Endodermal cell (in vitro differentiated cells): ENCODE measurements at places on chromosomes 1 and 21.

GRCh38 chr1:26145041-26145959, 13.6 kb upstream of the FAM110D start:
- no peaks in the 10 kb centered on the region for H3K4me1 ChIP-seq
- no peak overlapping the region for H3K4me3 ChIP-seq
- no peaks in the 10 kb centered on the region for H3K36me3 ChIP-seq
- no peak overlapping the region for H3K27ac ChIP-seq
- H3K27me3 ChIP-seq: peaks cover 9% of the 10 kb centered on the region

- DNase-seq: no peak
- peaks cover 33% of the 10 kb centered on the region for H3K4me1 ChIP-seq
- no peaks in the 10 kb centered on the region for H3K27me3 ChIP-seq
These were observed 45.3 kb upstream of the TNR start for GRCh38 chr1:175788586-175789252.

DNA sequence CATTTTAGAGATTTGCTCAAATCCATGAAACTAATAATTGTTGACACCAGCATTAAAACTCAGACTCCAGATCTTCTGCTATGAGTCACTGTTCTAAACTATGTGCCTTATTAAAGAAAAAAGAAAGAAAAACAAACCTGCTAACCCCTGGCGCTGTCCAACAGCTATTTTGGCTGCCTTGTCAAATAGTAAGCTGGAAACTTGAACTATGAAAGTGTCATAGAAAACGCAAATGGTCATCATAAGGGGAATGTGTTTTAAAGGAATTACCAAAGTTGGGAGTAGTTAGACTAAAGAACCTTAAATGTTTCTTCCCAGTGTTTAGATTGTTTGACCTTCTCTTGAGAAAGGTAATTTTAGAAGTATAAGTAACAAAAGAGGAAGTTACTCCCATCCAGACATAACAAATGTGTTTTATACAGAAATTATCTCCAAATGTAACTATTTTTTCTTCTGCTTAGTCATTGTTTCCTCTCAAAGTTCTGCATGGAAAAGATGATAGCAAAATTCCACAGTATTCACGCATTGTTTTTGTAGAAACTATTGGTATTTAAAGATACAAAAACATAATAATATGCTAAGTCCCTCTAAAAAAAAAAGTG, 272.4 kb downstream of the TPR start:
- no peak for DNase-seq
- no peaks in the 10 kb centered on the region for H3K27me3 ChIP-seq
- H3K4me3 ChIP-seq: no peak overlapping the region
- H3K4me1 ChIP-seq: no peaks in the 10 kb centered on the region
- no peaks in the 10 kb centered on the region for H3K36me3 ChIP-seq

DNA sequence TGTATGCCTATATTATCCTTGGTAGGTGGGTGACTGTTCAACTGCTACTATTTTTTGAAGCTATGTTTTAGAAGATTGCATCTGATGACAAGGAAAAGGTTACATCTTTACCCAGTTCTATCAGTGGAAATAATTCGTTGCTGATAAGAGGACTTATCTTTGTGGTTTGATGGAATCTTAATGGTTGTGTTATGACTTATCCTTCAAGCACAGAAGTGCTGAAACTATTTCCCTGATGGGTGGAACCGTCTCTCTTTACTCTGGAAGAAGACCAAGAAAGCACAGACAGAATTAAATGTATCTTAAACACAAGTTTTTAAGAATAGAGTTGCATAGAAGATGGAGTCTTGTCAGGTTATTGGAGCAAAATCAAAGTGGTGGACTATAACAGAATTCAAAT, 437.7 kb upstream of the KAZN start:
- H3K27me3 ChIP-seq: peaks cover 22% of the 10 kb centered on the region
- no peak overlapping the region for H3K4me3 ChIP-seq
- H3K36me3 ChIP-seq: no peaks in the 10 kb centered on the region
- DNase-seq: no peak

GRCh38 chr1:156491151-156491949, 9.2 kb downstream of the MEF2D start:
- no peak overlapping the region for H3K4me3 ChIP-seq
- H3K36me3 ChIP-seq: no peaks in the 10 kb centered on the region
- H3K27ac ChIP-seq: no peak overlapping the region
- H3K4me1 ChIP-seq: peaks cover 16% of the 10 kb centered on the region
- no peaks in the 10 kb centered on the region for H3K27me3 ChIP-seq

DNA sequence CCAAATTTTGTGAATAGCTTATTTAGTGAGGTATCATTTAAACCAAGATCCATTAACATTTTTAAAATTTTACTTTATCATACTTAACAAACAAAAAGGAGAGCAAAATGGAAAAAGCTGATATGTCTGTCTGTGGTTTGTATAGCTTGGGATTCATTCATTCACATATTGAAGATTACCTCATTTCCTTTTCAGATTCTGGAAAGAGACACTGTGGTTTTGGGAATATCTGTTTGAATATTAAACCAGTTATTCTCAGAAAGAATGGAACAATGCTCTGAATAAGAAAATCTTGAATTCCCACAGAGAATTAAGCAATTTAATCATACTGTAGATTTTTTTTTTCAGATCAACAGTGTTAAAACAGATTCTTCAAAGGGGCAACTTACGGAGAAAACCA, 93.8 kb upstream of the PRDX6 start:
- H3K27ac ChIP-seq: no peak overlapping the region
- no peak overlapping the region for H3K4me3 ChIP-seq
- H3K27me3 ChIP-seq: no peaks in the 10 kb centered on the region
- H3K36me3 ChIP-seq: no peaks in the 10 kb centered on the region
- H3K4me1 ChIP-seq: peaks cover 6% of the 10 kb centered on the region
- DNase-seq: no peak

GRCh38 chr1:188194916-188195315, 1366.2 kb downstream of the PLA2G4A start:
- H3K4me1 ChIP-seq: peaks cover 2% of the 10 kb centered on the region
- H3K27me3 ChIP-seq: no peaks in the 10 kb centered on the region
- no peaks in the 10 kb centered on the region for H3K36me3 ChIP-seq
- no peak overlapping the region for H3K27ac ChIP-seq
- no peak overlapping the region for H3K4me3 ChIP-seq

- no peak for DNase-seq
- H3K4me3 ChIP-seq: no peak overlapping the region
- H3K27me3 ChIP-seq: no peaks in the 10 kb centered on the region
- no peaks in the 10 kb centered on the region for H3K36me3 ChIP-seq
These were observed 32.5 kb downstream of the CDKN2C start for GRCh38 chr1:51002516-51002915.
